H1 (cell line): ENCODE measurements at places on chromosomes 11 and 22.

DNA sequence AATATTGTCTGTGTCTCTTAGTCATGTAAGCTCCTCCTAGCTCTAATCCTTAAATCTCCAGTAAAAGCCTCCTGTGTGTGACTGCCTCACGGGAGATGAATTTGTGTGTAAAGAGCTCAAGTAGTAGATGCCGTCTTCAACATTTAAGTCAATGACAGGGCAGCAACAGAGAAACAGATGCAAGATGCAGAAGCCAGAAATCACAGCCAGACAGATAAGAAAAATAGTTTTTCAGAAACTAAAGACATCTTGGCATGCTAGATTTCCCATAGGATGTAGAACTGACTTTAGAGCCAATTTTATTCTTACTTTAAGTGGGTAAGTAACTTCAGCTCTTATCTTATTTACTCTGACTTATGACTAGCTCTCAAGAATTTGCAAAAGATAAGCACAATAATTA is 652.8 kb downstream of the KCNA4 start:
- no peak for DNase-seq

GRCh38 chr22:50157709-50158375 is 12.7 kb upstream of the PANX2 start:
- no peak for DNase-seq

DNA sequence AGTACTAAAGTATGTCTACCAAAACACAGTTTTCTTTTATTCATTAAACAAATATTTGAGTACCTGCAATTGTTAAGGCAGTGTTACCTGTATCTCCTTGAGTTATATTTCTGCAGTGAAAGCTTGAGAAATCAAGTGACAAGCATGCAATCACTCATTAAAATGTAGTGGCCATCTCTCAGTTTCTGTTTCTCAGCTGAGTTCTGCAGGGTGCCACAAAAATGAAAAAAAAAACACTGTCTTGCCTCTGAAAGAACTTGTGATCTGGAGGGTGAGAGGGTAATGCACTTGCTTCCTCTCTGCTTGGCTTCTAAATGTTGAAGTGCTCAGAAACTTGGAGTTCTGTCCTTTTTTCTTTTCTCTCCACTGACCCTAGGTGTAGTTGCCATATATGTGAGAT is 6.8 kb downstream of the QSER1 start:
- no peak for DNase-seq

- DNase-seq, result no peak
Measured at GRCh38 chr11:134370526-134371435, 39.0 kb downstream of the GLB1L2 start.

GRCh38 chr11:62337303-62338181 is at the start of gene ASRGL1:
Gene ASRGL1 (plus strand): TSS chr11:62337448. CDS start chr11:62337978, 530 bp downstream.
- peak; percentile 54 for DNase-seq

GRCh38 chr11:40867991-40868632 is 591.3 kb downstream of the LRRC4C start:
- no peak for DNase-seq

GRCh38 chr11:32786811-32787210 is 7.7 kb downstream of the CCDC73 start:
- DNase-seq, result no peak

DNA sequence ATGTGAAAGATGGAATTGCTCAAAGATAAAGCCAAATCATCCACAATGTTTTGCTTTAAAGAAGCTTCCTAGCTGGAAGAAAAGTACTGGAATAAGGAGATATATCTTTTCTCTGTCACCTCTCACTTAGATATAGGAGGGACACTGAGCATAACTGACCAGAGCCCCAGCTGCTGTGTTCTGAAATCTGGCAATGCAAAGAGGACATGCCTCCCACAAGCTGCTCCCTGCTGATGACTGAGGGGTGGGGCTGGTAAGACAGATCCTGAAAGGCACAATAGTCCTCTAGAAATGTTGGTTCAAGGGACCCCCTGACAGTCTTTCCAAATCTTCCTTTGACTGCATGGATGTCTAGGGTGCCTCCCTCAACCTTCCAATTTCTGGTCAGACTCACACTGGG is 67.0 kb downstream of the SC5D start:
- DNase-seq, result no peak

- no peak for DNase-seq
Measured at GRCh38 chr11:11025087-11025486, 167.2 kb upstream of the ZBED5 start.

DNA sequence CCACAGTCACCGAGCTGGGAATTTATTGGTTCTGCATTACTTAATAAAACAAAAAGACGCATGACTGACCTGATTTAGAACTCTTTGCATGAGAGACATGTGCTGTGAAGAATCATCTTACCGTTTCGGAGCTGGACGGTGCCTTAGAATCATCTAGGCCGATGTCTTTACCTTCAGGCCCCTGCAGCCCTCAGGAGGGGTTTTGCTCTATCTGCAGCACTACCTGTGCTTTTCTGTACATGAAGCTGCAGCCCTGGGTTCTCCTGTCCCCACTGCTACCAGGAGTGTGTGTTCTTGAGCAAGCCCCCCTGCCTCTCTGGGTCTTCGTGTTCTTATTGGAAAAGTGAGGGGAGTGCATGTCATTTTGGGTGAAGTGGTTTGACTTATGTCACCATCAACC is 94.0 kb upstream of the OR4B1 start:
- no peak for DNase-seq

GRCh38 chr11:94329501-94329900 is 25.1 kb downstream of the IZUMO1R start:
- DNase-seq, result no peak

DNA sequence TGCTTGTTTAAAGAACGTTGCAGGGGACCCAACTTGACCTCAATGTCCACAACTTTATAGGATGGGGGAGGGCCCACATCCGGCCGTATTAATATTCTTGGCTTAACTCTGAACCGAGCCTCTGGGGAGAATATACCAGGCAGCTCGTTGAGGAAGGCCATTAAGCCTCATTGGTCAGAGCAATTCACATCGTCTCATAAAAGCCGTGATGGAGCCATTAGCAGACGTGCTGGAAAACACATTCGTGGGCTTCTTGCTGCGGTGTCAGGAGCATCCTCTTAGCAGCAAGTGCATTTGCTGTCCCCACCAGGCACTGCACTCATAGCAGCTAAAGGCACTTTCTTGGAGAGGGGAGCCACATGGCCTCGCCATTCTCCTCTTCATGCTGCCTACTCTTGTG is 14.9 kb downstream of the DSCAML1 start:
- no peak for DNase-seq

DNA sequence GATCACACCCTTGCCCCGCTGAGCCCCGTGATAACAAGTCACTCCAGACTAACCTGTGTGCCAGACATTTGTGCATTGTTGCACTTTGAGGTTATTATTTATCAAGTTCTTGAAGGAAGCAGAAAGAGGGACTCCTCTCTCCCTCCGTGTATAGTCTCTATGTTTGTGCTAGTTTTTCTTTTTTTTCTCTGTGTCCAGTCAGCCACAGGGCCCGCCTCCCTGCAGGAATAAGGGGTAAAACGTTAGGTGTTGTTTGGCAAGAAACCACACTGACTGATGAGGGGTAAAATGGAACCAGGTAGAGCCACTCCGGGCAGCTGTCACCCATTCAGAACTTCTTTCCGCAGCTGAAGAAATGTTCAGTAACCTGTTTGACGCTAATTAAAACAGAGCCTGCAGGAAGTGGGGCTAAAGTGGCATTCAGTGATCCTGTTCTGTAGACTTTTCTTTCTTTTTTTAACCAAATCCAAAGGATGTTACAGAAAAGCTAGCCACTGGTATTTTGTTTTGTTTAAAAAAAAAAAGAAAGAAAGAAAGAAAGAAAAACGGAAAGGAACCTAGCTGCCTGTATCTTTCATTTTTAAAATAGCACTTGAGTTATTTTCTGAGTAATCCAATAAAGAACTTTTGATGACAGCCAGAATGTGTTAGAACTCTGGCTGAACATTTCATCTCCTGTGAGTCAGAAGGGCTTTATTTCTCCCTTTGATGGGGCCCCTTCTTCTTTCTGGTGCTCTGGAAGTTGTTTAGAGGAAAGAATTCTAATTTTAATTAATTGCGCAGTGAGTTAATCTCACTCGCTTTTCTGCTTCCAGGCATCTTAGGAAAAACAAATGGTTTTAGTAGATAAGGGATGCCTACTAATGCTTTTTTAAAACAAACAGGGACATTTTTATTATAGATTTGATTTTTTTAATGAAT is 58.2 kb downstream of the COMMD9 start:
- DNase-seq, result no peak

DNA sequence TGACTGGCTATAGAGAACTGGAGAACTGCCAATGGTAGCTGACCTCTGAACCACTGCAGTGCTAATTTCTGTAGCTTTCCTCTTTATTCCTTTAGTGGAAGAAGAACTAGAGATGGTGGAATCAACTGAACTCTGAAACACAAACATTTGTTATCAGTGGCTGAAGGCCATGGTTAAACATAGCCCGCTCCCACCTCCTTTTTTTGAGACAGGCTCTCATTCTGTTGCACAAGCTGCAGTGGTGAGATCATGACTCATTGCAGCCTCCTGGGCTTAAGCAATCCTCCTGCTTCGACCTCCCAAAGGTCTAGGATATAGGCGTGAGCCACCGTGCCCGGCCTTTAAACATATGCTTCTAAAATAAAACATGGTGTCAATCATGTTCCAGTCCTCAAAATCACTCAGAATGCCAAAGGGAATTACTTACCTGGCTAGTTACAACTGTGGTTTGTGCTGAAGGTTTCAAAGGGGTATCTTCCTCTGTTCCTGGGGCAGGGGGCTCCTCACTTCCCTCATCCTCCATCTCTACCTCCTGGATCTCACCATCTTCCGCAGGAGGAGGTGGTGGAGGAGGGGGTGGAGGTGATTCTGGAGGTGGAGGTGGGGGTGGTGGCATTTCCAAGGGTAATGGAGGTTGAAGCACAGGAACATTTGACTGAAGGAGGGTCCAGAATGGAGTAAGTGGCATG is 9.0 kb upstream of the AGBL2 start:
- no peak for DNase-seq

DNA sequence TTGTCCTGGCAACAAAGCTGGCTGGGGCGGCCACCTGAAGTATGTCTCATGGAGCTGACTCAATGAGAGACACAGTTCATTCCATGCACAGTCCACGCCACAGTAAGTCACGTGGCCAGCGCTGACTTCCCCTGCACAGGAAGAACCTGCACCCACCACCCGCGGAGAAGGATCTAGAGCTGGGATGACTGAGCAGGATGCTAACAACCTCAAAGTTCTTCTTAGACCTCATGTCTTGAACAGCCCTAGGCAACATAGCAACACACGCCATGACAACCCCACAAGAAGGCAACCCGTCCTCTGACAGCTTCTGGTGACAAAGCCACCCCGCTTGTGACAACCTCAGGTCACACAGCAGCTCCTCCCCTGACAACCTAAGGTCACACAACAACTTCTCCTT is 76.9 kb upstream of the B3GAT1 start:
- DNase-seq, result no peak

- DNase-seq, result no peak
Measured at GRCh38 chr11:27159335-27159679, 118.7 kb downstream of the BBOX1 start.

- no peak for DNase-seq
Measured at GRCh38 chr11:32353884-32354283, 81.5 kb downstream of the WT1 start.

DNA sequence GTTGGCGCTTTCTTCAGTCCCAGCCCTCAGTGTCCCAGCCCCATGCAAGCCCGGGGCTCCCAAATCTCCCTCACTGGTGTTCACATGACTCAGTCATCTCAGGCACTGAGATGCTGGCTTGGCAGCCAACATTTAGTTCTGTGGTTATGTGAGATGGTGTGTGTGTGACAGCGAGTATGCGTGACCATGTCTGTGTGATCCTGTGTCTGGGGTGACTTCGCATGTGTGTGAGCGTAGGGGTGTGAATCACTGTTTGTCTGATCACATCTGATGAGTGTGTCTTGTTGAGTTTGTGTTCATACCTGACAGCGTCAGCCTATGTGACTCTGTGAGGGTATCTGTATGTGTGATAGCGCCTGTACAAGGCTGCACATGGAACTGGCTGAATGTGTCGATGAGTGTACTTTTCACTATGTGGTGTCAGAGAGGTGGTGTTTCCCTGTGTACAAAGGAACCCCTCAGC is 16.2 kb downstream of the CREB3L1 start:
- no peak for DNase-seq

DNA sequence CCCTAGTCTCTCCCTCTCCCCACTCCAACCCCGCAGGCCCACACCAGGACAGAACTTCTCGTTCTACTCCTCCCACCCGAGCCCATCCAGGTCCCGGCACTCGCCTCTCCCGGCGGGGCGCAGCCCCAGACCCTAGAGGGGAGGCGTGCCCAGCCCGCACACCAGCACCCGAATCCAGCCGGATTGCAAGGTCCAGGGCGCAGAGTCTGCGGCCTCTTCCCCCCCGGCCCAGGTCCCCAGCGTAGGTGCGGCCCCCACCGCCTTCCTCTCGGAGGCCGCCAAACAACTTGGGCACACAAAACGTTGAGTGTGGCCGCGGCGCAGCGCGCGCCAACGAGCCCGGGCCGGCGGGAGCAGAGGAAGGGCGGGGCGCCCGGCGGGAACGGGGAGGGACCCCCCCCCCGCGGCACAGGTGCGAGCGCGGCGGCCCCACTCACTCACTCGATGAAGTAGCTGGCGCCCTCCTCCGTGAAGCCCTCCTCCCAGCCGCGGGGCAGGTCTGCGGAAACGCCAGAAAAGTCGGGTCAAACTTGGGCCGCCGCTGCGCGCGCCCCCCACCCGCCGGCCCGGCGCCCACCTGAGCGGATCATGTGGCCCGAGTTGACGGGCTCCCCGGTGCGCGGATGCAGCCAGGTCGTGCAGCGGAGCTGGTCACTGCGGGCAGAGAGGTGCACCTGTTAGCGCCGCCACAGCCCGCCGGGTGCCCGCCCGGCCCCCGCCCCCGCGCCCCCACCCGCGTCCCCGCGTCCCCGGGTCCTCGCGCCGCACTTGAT is 480 bp downstream of the PLEKHA7 start:
- DNase-seq, result no peak

GRCh38 chr22:38724926-38725571 is 19.3 kb downstream of the GTPBP1 start:
- no peak for DNase-seq

DNA sequence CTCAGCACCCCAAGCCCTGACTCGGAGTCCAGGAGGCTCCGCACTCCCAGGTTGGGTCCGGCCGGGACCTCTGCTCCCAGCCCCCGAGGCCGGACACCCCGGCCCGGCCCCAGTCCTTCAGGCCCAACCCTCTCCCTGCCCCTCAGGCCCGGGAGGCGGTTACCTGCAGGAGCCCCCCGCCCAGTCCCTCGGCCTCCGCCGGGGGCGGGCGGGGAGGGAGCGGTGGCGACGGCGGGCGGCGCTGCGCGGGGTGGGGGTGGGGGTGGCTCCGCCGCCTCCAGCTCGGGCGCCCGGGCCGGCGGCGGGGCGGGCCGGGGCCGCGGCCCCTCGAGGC is 310 bp downstream of the TCF20 start:
- DNase-seq, result no peak

GRCh38 chr11:116262370-116262769 is 510.4 kb downstream of the BUD13 start:
- no peak for DNase-seq
